ENCODE measurements at places on chromosomes 2 and 18.

GRCh38 chr2:235688511-235689426 lies 194.9 kb downstream of the AGAP1 start:
- no peak for DNase-seq

GRCh38 chr2:180352620-180353019 lies 345.5 kb upstream of the CWC22 start:
- DNase-seq = no peak

GRCh38 chr2:125106710-125107109 lies 1081.6 kb downstream of the CNTNAP5 start:
- DNase-seq = no peak

GRCh38 chr2:96951125-96951654 lies 35.2 kb downstream of the FAM178B start:
- peak; percentile 64 for DNase-seq

DNA sequence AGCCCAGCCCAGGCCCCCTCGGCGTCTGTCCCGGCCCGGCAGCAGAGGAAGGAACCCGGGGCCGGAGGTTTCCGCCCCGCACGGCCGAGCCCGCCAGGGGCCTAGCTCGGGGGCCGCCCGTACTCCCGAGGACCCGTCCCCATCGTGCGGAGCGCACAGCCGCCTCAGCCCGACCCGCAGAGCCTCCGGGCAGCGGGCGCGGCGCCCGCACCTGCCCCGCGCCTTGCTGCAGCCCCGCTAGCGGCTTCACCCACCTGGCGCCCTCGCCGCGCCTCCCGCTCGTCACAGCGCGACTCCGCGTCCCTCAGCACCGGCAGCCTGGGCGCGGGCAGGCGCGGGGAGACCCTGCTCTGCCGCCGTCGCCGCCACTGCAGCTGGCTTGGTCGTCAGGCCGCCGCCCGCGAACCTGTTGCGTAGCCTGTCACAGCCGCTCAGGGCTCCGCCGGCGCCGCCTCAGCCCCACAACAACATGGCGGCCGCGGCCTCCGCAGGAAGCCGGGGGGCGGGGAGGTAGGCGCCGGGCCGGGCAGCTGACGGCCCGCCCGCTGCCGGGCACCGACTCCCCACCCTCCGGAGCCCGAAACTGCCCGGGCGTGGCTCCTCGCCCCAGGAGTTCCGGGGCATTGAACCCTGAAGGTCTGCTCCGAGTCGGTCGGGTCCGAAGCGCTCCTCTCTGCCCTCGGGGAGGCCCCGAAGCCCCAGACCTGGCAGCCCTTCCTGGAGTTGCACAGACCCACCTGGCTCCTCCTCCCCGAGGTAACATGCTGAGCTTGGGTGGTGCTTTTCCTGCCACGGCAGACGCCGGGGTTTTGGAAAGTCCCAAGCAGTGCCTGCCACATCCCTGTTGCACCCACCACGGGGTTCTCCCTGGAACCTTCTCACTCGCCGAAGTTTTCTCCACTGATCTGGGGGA lies at the start of gene ITSN2:
TSS of gene ITSN2 (minus strand) at position 487 of the 913 bp plus-strand sequence. CDS start 32,454 bp downstream, outside the sequence.
- peak; percentile 67 for DNase-seq

GRCh38 chr2:191231995-191232394 lies 13.2 kb upstream of the MYO1B start:
- DNase-seq = no peak

GRCh38 chr2:238278626-238279323 lies 9.6 kb downstream of the PER2 start:
- no peak for DNase-seq

DNA sequence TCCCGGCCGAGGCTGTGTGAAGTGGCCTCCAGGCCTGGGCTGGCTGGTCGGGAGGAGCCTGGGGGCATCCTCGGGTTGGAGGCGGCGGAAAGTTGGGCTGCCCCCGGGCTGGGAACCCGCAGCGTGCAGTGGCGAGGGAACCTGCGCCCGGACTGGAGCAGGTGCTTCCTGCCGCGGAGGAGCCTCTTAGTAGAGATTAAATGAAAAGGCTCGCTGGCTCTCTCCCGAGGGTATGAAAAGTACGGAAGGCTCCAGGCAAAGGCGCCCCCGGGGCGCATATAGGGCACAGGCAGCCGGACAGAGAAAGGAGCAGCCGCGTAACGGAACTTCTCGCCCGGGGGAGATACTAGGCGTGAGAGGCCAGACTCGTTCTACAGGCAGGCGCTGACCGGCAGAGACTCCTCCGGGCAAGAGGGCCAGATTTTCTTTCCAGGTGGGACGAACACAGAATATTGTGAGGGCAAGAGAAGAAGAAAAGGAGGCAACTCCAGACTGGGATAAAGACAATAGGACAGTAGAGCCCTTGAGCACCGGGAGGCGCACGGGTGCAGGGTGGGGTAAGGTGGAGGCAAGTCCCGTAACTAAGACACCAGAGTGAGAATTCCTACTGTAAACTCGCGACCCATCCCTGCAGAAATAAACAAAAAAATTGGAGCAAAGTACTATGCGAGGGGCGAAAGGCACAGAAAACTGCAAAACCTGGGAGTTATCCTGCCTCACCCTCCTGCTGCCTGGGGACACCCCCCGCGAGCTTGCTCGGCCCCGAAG lies 816 bp downstream of the CDH2 start:
- peak; percentile 30 for DNase-seq

DNA sequence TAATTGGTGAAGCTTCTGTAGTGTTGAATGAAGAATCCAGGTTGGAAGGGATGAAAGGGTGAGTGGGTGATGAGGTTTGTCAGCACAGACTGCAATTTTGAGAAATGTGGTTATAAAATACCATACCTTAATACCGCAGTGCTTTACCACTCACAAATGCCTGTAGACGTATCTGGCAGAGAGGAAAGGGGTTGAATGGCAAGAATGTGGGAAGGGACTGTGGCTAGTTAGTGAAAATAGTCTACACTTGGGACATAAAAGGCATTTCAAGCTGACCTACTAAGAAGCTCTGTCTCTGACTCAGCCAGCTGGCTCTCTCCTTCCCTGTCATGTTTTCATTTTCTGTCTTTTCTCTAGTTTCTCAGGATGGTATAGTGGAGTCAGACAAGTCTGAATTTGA lies 25.1 kb downstream of the CDK15 start:
- no peak for DNase-seq

DNA sequence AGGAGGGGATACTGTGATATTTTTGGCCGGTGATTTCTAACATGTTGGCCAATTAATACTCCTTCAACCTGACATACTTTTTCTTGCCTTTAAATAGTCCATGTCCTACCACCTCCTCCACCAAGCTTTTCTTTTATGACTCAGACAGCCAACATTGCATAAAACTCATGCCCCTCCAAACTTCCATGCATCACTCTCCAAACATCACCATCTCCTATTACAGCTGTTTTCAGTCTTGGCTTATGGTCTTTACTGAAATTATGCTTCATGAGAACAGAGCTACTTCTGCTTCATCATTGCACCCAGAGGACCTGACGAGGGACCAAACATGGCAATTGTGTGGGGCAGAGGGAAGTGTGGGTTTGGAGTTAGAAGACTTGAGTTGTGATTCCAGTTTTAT lies 305.4 kb downstream of the LPIN1 start:
- DNase-seq = no peak

DNA sequence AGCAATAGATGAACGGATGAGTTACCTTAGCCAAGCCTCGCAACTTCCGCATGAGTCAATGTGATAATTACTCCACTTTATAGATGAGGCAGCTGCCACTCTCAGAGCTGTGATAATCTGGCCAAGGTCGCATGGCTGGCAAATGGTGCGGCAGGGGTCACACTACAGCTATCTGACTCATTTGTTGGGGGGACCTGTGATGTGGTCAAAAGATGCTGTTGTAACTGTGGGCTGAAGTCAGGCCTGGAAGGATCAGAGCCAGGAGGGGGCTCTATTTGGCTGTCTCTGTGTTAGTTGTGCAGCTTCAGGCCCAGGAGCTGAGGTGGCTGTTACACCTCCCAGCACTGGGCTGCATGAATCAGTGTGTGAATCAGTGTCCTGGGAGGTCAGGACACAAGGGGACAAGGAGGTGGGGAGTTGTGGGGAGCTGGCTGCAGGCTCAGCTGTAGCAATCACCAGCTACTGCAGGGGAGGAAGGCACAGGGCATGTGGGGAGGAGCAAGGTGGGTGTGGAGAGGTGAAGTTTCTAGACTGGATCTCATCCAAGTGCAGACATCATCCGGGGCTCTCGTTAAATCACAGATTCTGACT lies 33.1 kb downstream of the NGEF start:
- DNase-seq = no peak

DNA sequence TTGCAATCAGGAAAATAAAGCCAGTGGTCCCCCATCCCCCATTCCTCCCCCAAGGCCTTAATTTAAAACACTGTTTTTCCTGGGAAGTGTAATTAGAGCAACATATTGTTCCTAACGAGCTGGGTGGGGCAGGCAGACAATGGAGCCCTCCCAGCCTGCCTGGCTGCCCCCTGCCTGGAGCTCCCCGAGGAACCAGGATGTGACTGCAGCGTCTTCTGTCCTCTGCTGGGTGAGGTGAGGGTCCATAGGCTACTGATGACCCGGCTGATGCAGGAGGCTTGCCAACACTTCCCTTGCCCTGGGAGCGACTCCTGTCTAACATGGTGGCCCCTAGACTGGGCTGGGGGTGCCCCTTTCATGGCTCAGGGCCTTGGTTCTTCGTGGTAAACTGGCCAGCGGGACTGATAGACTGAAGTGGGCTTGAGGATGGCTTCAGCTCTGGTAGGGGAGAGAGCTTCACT lies 152.4 kb downstream of the DYSF start:
- DNase-seq = no peak

DNA sequence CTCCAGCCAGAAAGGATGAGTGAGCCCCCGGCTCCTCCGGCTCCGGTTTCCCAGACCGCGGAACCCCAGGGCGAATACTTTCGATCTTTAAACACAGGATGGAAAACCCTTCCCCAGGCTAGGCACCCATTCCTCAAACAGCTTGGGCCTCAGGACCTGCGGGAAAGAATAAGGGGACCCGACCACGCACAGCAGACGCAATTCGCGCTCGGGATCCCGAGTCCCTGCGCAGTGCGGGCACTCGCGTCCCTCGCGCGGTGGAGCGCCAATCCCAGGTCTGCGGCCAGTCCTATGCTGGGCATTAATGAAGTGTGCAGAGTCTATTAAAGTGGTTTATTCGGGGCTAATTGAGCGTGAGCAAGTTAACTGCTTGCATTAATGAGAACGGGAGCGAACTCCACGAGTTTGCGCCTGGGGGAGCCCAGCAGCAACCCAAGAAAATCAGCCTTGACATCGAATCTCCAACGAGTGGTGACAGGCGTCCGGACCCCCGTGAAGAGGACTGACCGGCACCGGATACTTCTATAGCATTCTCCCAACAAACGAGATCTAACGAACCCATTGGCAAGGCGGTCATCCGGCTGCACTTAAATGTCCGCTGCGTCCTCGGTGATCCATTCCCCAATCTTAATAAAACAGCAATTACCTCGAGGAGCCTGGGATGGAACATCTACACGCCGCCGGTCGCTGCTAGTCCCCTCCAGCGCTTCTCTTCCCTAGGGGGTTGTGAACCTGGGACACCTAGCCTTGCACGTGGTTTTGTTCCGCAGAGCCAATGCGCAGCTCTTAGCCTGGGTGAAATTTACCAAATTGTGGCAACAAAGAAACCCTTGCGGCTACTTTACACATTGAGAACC lies 1.6 kb downstream of the OSR1 start:
- DNase-seq = no peak

DNA sequence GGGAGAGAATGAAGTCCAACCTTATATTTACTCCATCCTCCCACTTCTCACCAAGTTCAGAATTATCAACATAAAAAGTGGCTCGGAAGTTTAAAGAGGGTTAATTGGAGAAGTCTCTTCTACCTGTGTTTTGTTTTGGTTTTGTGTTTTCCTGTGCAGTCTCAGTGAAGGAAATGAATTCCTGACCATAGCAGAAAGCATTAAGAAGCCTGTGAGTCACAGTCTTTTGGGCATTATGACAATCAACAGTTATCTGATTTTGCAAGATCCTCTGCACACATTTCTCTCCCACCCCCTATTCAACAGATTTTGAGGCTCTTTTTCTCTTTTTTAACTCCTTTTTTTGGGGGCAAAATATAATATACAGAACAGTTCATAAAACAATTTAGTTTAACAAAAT lies 8.6 kb upstream of the RPL37A start:
- DNase-seq = no peak

DNA sequence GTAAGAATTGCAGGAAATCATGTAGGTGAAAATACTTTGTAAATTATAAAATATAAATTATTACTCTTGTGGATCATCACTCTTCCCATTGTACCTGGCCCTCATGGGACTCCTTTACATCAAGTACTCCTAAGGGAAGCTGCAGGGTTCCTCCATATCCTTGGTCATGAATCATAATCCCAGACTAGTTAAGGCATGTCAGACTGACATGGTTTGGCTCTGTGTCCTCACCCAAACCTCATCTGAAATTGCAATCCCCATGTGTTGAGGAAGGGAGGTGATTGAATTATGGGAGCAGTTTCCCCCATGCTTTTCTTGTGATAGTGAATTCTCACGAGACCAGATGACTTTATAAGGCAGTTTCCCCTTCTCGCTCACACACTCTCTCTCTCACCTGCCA lies 77.1 kb downstream of the CMPK2 start:
- DNase-seq = no peak

DNA sequence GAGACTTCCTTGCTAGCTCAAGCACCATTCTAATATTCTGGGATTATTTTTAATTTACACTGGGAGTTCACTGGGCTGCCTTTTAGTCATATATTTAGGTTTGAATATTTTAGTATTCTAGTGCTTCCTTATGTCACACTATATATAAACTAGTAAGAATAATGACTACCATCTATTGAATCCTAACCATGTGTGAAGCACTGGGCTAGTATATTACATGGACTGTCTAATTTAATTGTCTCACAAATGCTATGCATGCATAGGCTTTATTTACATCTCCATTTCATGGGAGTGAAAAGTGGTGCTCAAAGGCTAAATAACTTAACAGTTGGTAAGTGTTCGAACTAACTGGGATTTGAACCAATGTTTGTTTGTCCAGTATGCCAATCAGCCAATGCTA lies 272.4 kb downstream of the RND3 start:
- DNase-seq = no peak

- DNase-seq = no peak
Measured at GRCh38 chr2:12251749-12252148, 465.0 kb upstream of the TRIB2 start.

GRCh38 chr2:52194342-52194741 lies 1162.4 kb upstream of the NRXN1 start:
- DNase-seq = no peak

GRCh38 chr2:163466331-163467250 lies 269.2 kb downstream of the FIGN start:
- DNase-seq = no peak

GRCh38 chr18:12844391-12844790 lies 39.6 kb downstream of the PTPN2 start:
- no peak for DNase-seq

DNA sequence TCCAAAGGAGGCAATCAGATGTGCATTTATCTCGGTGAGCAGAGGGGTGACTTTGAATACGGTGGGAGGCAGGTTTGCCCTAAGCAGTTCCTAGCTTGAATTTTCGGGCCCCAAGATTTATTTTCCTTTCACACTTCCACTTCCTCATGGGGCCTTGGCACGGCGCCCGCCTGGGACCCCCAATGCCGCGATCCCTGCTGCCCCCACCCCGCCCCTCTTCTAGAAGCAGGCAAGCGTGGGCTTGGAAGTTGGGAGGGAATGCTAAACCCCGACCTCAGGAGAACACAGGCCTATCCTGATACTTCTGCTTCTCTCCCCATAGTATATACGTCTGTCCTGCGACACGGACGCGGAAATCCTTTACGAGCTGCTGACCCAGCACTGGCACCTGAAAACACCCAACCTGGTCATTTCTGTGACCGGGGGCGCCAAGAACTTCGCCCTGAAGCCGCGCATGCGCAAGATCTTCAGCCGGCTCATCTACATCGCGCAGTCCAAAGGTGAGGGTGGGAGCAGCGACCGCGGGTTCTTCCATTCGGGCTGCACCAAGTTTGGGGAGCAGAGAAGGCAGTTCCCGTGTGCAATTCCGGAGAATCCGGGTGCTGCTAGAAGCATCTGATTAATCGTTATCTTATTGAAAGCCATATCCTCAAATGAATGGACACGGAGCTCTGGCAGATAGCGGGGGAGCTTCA lies 21.6 kb downstream of the TRPM8 start:
- DNase-seq = no peak
